Dermis microvascular lymphatic vessel endothelial cell (primary cell): ENCODE measurements at places on chromosomes 1 and 21. TPM values are rescaled to one million over a fixed set of nuclear protein-coding genes. Genes with fewer than 3 reads are reported as not detected.
A peak's percentile ranks its signal among the peaks of the same experiment; 100 is the strongest.

The LAMTOR5 gene
- total RNA-seq: 69.8 and 71.4 TPM in 2 replicates

- DNase-seq: peak; percentile 41
Observed at GRCh38 chr1:244801246-244801645, 34.2 kb upstream of the COX20 start.

GRCh38 chr1:157249326-157249725 is 111.1 kb upstream of the ETV3 start:
- peak; percentile 45 for DNase-seq

DNA sequence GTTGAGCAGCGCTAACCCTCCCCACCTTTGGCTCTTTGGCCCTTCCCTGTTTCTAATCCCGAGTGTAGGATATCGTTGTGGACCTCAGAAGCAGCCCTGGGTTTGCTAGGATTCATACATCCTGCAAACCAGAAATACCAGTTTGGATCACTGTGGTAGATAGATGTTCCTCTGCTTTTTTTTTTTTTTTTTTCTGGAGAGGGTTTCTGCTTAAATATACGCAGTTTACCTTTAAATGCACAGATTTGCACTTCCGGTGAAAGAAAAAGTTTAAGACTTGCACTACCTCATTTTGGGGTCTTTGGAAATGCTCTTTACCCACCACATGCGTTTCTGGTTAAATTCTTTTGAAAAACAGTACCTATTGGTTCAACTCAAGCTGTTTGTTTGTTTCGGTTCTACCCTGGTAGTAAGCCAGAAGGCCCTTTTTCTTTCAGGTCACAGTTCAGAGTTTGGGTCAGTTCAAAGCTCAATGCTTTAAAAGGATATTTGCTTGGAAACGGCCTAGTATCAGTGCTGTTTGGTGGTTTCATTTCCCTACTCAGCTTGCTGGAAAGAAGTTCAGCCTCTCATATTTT is 908 bp downstream of the DDI2 start:
- DNase-seq: peak; percentile 18

DNA sequence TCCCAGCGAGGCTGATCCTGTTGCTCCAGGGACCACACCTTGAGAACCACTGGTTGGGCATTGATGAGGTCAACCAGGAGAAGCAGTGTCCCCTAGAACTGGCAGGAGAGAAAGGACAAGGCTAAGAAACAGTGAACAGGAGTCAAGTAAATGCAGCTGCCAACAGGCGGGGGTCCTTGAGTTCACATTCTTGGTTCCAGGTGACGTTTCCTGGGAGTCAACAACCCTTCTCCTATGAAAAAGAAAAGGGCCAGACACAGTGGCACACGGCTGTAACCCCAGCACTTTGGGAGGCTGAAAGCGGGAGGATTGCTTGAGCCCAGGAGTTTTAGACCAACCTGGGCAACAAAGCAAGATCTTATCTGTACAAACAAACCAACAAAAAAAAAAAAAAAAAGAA is 98.3 kb downstream of the KAZN start:
- DNase-seq: no peak

GRCh38 chr1:203726417-203726867 is 38.5 kb upstream of the LAX1 start:
- DNase-seq: no peak

The TSPEAR gene
- 0.13 TPM in 2 replicates for total RNA-seq

The PROX1 gene
- total RNA-seq: 56.4 and 112 TPM in 2 replicates

DNA sequence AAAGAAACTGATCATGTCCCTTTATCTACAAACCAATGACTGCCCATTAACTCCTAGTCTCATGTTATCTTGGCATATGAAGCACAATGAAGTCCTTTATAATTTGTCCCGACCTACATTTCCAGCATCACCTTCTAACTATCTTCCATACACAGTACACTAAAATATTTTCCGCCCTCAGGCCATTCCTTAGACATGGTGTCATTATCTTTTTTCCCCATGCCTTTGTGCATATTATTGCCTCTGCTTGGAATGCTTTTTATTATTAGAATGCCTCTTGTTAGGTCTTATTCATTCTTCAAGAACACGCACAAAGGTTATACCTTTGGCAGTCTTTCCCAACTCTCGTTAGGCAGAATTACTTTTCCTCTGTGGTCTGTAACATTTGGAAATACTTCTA is 39.6 kb downstream of the ATG4C start:
- no peak for DNase-seq

DNA sequence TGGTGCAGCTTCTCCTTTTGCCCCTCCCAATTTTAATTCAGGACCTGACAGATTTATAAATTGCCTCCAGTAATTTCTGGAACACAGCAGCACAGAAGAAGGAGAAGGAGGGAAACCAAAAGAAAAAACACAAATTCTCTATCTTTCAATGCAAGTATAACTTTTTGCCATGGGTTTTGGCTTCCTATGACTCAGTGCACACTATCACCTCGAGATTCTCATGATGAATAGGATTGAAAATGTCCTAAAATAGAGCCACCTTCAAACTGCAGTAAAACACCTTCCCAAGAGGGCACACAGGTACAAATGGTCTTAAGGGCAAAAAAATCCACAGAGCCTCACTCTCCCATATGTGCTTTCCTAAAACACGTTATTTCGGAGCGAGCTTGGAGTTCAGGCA is 113.6 kb downstream of the HLCS start:
- no peak for DNase-seq

The ELF3 gene
- under 0.01 and 0.13 TPM in 2 replicates for total RNA-seq

DNA sequence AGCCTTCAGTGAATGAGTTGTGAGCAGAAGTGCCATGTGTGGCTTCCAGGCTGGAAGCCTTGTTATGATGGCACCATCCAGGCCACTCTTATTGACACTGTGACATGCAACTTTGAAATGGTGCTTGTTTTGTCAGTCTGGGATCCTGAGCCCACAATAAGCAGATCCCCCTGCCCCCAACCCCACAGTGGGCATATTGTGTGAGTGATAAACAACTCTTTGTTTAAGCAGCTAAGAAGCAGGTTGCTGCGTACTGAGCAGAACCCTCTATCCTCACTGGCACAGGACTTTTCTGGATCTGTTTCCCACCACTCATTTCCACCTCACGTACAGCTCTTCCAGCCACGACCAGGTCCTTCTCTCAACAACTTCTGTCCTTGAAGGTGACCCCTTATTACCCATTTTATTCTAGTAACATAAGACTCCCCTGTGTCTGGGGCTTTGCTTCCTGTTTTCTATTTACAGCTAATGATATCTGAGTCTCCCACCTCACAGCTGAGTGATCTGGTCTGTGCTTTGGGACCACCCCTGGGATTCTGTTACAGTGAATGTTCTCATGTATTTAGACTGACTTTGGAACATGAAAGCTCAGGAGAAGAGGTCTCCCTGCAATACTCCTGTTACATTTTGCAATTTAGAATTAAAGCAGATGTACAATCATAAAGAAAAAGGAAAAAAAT is 375.5 kb downstream of the PCP4 start:
- DNase-seq: no peak

The PCAT6 gene
- total RNA-seq: 0.13 and 0.25 TPM in 2 replicates

GRCh38 chr1:59194621-59195020 is 102.3 kb upstream of the FGGY start:
- no peak for DNase-seq
